ENCODE measurements at places on chromosomes 16 and 17.

GRCh38 chr16:87305505-87306391 lies 11.4 kb downstream of the C16orf95 start:
- no peak for DNase-seq

DNA sequence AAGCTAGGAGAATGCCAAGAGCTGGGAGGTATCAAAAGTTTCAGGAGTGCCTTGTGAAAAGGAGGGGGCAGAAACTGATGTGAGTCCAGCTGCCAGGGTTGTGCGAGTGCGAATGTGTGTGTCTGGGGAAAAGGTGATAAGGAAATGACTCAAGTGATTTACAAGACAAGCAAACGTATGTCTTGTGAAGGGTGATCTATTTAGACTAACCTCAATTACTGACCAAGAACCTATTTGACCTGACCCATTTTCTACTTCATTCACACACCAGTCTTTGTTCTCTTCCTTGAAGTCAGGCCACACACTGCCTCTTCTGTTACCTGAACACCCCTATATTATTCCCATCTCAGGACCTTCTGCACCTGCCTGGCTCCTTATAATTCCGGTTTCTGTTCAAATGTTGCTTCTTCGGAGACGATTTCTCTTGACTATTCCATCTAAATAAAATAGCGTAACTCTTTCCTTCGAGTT lies 1.0 kb downstream of the GDE1 start:
- no peak for DNase-seq

DNA sequence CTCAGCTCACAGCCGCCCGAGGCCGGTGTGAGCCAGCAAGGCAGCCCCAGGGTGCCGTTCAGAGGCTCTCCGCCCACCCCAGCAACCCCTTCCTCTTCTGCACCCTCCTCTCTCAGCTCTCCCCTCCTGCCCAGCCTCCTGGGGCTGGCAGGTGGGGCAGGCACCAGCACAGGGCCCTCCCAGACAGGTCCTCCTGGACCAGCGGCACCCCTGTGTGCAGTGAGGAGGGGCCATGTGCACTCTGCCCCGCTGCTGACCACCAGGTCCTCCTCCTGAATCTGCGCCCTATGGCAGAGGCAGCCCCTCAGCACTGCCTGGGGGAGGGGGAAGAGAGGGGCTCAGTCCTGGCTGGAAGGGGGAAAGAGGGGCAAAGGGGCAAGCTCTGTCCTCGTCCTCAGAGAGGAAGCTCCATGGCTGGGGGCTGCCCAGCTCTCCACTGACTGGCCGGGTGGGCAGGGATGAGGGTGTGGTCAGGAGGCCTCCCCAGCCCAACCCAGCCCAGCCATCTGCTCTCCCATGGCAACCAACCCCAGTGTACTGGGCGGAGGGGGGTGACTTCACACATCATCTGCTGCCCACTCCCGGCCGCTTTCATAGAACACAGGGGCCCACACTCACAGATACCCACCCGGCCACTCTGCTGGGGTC lies 5.4 kb upstream of the BCAR1 start:
- DNase-seq = no peak

DNA sequence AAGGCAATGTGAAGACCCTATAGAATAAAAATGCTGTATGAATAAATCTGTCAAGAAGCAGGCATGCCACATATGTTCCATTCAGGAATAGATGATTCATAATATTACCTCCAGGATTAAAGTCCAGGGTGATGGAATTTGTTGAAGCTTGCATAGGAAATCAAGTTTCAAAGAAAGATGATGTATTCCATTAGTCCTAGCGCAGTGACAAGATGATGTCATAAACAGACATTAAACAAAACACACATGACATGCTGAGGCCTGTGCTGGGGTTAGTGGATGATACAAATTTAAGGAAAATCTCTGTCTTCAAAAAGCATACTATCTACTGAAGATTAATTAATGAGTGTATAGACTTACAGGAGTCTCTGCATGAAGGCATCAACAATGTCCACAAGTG lies 1025.2 kb downstream of the CDH11 start:
- no peak for DNase-seq

GRCh38 chr16:565419-566330 lies 1.1 kb upstream of the NHLRC4 start:
- DNase-seq = no peak

DNA sequence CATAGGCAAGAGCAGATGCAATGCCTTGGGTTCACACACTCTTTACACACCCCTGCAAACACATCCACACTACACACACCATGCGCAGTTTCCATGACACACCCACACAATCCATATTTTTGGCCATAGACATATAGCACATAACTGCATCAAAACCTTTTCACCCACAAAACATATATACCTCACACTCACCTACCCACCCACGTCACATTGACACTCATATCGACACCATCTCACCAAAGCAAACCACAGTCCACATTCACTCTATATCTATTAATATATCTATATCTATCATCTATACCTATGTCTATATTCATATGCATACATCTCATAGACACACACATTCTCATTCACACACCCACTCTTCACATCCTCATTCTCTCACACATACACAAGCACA lies 246.9 kb downstream of the SHISA9 start:
- no peak for DNase-seq

- no peak for DNase-seq
These were observed 48.4 kb upstream of the KDM8 start for GRCh38 chr16:27154705-27155521.

DNA sequence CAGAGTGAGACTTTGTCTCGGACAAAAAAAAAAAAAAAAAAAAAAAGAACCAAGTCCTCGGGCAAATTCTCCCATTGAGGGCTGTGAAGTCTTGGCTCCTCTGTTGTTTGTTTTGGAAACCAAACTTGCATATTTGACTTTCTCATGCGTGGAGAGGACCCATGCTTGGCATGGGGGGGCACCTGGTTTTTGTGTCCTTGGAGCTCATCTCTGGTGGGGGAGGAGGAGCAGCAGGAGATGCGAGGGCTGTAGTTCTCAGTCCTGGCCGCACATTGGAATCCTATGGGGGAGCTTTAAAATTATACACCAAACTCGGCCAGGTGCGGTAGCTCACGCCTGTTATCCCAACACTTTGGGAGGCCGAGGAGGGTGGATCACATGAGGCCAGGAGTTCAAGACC lies 74.5 kb downstream of the ABCC6 start:
- no peak for DNase-seq

GRCh38 chr16:50659806-50660205 lies 21.3 kb downstream of the SNX20 start:
- DNase-seq = no peak

DNA sequence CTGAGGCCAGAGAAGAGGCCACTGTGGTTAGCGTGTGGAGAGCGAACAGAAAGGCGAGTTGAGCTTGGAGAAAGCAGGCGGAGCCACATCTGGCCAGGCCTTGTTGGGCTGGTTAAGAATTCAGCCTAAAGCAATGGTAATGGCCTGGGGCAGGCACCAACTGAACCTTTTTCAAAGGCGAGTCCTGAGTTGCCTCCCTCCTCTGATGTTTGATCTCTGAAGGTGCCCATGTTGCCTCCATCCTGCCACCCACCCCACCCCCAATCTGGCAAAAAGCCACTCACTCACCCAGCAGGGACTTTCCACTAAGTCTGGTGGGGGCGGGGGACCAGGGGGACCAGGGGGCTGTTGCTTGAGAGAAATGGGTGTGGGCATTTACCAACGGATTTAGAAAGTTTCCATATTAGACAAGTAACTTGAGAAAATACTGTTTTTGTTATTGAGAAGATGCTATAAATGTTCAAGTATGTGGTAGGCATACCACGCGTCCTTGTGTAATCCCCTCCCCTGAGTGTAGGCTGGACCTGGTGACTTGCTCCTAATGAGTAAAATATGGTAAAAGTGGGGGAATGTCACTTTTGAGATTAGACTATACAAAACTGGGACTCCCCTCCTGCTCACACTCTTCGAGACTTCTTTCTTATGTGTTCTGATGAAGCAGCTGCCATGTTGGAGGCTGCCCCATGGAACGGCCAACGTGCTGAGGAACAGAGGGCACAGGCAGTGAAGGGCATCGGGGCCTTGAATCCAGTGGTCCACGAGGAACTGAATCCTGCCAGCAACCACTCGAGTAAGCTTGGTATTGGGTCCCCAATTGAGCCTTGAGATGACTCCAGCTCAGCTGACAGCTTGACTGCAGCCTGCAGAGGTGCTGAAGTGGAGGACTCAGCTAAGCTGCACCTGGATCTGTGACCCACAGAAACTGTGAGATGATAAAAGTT lies 29.9 kb upstream of the TNS4 start:
- no peak for DNase-seq

GRCh38 chr17:3657874-3658783 lies 10.2 kb downstream of the TAX1BP3 start:
- DNase-seq = no peak

DNA sequence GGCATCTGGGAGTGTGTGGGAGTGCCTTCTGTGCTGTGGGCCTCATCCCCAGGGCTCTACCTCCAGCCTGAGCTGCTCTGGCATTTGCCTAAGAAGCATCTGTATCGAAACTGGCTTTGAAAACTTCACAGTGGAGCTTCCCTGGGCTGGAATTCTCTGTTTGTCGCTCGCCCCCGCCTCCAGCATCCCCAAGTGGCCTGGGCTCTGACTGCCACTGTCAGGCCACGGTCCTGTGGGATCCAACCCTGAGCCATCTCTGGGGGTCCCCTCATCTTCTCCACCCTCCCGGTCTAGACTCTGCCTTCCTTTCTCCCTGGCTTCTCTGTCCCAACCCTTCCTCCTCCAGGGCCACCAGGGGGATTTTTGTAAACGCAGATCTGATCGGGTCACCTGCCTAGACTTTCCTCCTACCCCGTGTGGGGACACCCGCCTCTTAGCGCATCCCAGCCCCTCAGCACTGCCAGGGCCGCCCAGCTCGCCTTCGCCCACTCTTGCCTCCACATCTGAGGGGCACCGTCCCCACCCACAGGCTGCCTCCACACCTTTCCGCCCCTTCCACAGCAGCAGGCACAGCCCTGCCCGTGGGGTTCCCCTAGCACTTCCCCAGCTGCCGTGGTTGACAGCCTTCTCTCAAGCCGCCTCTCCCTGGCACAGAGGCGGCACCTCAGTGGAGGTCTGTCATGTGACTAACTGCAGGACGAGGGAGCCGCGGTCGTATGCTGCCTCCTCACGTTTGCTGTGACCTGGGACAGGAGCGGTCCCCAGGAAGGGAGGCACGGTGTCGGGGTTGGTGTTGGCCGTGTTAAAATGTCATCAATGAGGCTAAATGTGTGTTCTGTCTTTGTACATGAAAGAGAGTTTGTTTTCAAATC lies 12.0 kb downstream of the TBC1D24 start:
- no peak for DNase-seq

DNA sequence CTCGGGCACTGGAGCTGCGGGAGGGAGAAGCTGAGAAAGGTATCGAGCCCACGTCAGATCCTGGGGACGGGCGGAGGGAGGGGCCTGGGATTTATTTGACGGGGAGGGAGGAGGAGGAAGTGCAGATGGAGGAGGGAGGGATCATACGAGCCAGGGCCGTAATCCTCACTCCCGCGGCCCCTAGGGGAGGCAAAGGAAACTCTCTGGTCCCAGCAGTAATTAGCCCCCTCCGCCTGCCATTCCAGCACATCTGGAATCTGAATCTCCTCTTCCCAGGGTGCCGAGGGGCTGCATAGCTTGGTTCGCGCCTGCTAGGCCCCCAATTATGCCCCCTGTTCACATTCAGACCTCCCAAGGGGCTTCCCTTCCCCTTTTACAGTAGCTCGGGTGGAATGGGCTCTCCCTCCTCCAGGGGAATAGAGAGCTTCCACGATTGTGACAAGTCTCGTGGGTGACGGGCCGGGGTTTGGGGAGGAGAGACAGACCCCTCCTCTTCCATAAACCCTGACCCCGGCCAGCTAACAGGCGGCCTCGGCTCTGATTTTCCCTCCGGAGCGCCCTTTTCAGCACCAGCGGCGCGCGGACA lies at the start of gene SEZ6L2:
Gene SEZ6L2 (minus strand): TSS at position 35 of the 586 bp plus-strand sequence. CDS start 531 bp downstream, outside the sequence.
- no peak for DNase-seq

DNA sequence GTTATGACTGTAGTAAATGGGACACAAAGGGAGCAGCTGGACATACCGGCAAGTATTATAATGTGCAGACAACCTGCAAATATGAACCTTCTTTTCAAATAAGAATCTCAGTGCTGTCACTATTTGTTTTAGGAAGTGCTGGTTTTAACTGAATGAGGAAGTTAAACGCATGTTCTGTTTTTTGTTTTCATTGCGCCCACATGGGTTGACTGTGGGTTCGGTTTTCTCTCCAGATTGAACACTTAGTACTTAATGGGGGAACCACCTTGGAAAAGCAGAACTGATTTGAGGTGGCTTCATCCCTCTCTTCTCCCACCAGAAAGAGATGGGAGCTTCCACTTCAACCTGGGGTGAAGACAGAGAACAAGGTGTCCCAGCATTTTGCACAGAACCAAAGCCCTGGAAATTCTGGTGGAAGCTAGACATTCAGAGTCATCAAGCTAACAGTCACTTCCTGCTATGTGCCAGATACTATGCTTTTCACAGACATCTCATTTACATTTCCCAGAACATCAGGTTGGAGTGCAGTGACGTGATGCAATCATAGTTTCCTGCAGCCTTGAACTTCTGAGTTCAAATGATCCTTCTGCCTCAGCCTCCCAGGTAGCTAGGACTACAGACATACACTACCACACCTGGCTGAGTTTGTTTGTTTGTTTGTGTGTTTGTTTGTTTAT lies 149.8 kb downstream of the CDH13 start:
- DNase-seq = no peak

- DNase-seq = no peak
These were observed 17.8 kb downstream of the SCPEP1 start for GRCh38 chr17:56995766-56996165.

GRCh38 chr17:62902531-62903220 lies 63.4 kb upstream of the TANC2 start:
- DNase-seq = no peak

- no peak for DNase-seq
These were observed 1.9 kb downstream of the NDUFAB1 start for GRCh38 chr16:23594186-23594585.

- no peak for DNase-seq
These were observed 363 bp upstream of the MIF4GD start for GRCh38 chr17:75271233-75271954.

DNA sequence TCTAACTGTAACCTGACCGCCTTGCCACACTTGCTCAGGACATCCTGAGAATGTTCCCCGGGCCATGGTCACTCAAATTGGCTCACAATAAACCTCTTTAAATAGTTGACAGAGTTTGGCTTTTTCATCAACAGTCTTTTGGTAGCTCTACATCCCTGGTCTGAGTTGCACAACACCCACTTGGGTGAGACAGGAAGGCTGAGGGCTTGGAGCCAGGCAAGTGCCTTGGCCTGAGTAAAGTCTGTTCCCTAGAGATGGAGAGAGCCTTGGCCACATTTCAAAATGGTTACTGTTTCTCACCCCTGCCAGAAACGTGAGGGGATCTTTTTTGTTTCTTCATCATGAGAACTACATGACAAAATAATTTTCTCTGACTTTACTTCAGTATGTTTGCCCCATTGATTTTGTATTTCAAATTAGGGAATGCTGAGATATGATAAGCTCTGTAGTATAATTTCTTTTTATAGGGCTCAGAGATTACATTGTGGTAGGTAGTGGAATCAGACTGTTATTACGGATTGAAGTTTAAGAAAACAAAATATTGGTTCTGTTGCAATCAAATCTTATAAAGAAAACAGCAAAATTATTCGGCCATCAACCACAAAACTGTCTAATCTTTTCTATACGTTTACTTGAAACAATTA lies 53.9 kb upstream of the NETO2 start:
- no peak for DNase-seq

- DNase-seq = no peak
These were observed 8.0 kb downstream of the ZNF750 start for GRCh38 chr17:82831818-82832200.

GRCh38 chr16:12794486-12795387 lies 8.9 kb downstream of the CPPED1 start:
- DNase-seq = no peak

GRCh38 chr17:74119965-74120364 lies 83.5 kb upstream of the RPL38 start:
- no peak for DNase-seq
